ENCODE measurements at places on chromosomes 5 and 9. TPM values are rescaled to one million over a fixed set of nuclear protein-coding genes. Genes with fewer than 3 reads are reported as not detected.

Gene PTGS1
- total RNA-seq: 14.2 TPM

Gene RACK1
- total RNA-seq: 1,788 TPM

Gene PCDHB5
- 1.1 TPM for total RNA-seq

Gene CCL27
- total RNA-seq: not detected

Gene IL4
- not detected for total RNA-seq

Gene PCDHGA3
- total RNA-seq: 4.9 TPM

Gene MZB1
- total RNA-seq: not detected

DNA sequence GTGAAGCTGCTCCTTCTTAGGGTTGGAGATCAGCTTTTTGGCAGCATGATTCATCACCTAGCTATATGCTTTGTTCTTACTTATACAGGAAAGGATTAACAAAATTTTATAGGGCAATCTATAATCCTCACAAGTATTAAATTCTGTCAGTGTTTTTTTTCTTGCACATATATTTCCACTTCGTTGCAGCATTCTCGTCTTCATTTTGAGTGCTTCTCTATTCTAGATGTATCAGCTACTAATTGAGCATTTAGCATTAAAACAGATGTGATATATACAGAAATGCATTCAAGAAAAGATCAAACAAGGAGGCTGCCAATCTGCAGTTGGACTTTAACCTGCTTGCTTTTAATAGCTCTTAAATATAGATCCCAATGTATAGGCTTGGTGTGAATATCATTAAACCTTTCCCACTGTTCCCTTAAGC lies 3.6 kb upstream of the CTXN3 start:
- DNase-seq: no peak

DNA sequence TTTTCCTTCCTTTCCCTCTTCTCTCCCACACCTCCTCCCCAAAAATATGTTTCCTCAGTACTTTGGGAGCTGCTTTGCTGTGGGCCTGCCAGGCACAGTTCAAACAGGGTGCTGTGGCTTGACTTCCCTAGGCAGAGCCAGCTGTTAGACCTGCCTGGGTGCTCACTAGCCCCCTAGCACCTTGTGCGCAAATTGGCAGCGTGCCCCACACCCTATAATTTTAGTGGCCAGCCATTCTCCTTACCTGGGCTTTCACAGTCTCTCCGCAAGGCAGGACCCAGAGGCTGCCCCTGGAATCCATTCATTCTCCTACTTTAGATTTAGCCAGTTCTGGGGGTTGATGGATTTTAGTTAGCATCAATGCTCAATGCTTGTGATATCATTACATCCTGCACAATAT lies 72.3 kb downstream of the ANGPTL2 start:
- no peak for DNase-seq

DNA sequence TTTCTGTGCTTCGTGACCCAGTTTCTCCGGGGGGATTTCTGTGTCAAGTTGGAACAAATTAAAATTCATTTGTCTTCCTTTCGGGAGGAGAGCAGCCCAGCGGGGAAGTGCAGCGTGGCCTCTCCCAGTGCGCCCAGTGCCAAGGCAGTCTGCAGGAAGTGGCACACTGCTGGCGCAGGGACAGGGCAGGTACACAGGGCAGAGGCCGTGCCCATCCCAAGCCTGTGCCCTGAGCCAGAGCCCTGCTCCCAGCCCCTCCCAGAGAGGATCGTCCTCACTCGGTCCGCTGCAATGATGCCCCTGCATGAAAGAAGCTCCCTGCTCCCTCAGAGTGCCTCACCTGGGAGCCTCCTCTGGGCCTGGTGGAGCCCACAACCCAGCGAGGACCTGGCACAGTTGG lies 82.4 kb upstream of the PPP1R26 start:
- DNase-seq: no peak

DNA sequence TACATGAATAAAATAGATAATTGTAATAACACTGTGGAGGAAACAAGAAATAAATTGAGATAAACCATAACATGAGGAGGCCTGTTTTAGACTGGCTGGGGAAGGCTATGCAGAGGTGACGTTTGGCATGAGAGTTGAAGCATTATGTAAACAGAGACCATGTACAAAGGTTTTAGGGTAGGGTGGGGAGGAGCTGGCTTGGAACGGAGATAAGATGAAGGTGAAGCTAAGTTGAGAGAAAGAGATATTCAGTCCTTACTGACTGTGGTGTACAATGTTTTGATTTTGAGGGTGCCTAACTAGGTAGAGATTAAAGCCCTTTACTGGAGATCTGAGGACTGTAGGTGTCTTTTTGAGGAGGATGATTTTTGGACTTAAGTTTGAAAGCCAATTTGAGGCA lies 17.8 kb downstream of the MAN2A1 start:
- no peak for DNase-seq

GRCh38 chr9:38280251-38280800 lies 112.2 kb upstream of the ALDH1B1 start:
- DNase-seq: no peak

DNA sequence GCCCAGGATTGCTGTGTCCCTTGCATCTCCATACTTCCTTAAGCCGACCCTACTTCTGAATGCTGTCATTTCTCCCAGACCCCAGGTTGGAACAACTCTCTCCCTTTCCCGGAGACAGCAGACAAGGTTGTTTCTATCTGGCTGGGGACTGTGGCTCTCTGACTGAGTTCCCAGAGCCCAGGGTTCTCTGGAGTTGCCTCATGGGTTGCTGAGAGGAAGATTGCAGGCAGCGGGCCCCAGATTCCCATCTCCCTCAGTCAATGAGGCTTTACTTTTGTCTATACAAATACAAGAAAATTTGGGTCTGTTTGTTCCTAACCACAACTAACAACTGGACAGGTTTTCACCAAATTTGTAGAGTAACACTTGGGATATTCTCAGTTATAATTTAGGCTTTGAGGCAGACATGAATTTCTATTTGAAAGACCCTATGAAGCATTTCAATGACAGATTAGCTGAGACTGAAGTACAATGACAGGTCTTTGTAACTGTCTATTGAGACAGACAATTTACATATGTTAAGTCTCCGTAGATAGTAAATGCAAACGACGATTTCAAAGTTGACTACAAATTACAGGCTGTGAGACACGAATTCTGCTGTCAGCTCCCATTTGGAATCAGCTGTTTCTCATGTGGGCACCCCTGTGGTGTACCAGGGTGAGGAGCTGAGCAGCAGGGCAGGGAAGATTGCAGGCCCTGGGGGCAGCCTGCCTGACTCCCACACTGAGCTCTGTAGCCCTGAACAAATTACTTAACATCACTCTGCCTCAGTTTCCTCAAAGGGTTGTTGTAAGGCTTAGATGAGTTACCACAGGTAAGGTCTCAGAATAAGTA lies 107.5 kb downstream of the ATP10B start:
- no peak for DNase-seq

- DNase-seq: no peak
Measured at GRCh38 chr5:146448783-146449519, 1.8 kb downstream of the TCERG1 start.

GRCh38 chr5:94690778-94691177 lies 72.3 kb downstream of the SLF1 start:
- no peak for DNase-seq

DNA sequence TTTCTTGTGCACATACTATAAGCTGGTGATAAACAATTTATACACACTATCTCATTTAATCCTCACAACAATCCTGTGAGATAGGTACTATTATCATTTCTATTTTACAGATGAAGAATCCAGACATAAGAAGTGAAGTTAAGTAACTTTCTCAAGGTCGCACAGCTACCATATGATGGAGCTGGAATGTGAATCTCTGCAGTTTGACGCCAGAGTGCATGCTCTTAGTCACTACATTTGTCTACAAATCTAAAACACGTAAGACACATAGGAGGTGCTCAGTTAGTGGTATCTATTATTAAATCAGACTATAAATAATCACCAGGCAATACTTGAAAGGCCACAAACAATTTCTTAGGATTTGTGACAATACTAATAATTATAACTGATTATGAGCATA lies 45.0 kb upstream of the CDKN2B start:
- DNase-seq: no peak

DNA sequence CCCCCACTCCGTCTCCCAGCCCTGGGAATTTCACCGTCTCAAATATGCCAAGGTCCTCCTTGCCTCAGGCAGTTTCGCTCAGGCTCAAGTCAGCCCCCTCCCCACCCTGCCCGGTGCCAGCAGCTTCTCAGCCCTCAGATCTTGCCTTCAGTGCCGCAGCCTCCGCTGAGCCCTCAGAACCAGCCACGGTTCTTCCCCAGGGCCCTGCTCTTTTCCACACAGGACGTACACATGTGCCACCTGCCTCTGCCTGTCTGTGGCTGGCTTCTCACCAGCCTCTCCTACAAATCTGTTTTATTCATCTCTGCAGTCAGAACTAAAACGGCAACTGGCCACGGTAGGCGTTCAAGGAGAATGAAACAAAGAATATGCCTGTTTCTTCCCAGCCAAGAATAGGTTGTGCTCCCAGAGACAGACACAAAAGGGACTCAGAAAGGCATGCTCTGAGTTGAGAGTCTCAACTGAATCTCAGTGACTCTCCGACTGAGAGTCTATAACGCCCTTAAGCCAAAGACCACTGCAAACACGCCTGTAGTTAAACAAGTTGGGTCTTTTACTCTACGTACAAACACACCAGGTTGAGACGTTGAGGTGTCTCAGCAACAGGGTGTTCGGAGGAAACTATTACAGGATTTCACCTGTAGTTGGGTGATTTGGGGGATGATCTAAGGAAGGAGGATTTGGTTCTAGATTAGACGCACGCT lies 10.6 kb upstream of the GRIN1 start:
- no peak for DNase-seq

GRCh38 chr9:89670801-89671434 lies 66.1 kb downstream of the GADD45G start:
- DNase-seq: no peak

GRCh38 chr9:20303996-20304395 lies 318.3 kb downstream of the MLLT3 start:
- no peak for DNase-seq

- DNase-seq: no peak
Measured at GRCh38 chr5:118651002-118651401, 337.3 kb downstream of the DTWD2 start.

GRCh38 chr5:69261034-69261433 lies 26.3 kb downstream of the CDK7 start:
- DNase-seq: no peak

- DNase-seq: no peak
Measured at GRCh38 chr9:130972957-130973685, 34.1 kb upstream of the FIBCD1 start.

DNA sequence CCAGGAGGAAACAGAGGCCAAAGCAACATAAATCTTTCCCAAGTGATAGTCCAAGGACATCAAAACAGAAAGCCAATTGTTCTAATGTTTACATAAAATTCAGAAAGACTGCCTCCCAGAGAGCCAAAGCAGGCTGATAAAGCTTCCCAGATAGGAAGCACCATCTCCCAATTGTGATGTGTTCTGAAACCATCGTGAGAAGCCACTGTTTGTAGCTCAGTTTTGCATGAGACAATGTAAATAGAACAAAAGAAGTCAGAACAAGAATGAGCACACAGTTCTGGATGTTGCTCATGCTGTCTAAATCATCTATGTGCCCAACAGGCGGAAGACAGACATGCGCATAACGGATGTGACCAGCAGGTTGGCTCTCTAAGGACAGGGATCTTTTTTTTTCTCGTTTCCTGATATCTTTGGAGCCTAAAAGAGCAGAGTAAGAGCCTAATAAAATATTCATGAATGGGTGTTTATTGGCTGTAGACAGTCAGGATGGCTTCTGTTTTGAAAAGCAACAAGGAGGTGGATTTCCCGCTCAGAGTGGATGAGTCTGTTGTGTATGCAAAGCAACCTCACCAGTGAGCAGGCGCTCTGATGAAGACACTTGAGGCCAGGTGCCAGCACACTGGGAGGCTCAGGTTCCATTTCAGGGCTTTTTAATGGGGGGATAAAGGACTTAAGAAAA lies 113.6 kb downstream of the GNA14 start:
- DNase-seq: no peak

DNA sequence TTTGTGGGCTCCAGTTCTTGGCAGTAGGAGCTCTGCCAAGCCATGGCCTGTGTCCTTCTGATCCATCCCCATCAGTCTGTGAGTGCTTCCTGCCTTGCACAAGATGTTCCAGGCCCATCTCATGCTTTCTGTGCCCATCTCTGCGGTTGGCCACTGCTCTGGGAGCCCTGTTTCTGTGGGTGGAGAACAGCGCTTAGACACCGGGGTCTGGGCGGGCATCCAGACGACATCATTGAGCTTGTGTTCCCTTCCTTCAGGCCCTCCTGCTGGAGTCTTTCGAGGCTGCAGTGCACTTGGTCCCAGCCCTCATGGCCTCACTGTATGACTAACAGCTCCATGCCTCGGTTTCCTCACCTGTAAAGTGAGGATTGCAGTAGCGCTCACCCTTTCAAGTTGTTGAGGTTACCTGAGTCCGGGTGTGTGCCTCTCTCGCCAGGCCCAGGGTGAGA lies 14.9 kb upstream of the CARD19 start:
- DNase-seq: peak; percentile 4

DNA sequence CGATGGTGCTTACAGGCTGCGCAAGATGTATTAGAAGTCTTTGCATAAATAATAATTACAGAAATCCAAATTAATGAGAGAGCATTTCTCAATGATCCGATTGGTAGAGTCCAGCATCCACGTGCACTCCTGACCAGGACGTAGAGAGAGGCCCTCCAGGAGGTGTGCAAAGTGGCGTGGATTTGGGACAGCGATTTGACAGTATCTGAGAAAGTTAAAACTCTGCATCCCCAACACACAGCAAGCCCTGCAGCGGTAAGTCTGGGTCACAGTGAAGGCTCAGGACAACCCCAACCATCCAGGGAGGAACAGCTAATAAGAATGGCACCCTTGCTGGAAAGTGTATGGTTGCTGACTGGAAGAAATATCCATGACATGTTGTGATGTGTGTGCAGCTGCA lies 180.2 kb downstream of the AUH start:
- DNase-seq: no peak

Data from transverse colon (tissue), 4 donors.